ENCODE measurements at places on chromosomes 4 and X.
A peak's percentile ranks its signal among the peaks of the same experiment; 100 is the strongest.

DNA sequence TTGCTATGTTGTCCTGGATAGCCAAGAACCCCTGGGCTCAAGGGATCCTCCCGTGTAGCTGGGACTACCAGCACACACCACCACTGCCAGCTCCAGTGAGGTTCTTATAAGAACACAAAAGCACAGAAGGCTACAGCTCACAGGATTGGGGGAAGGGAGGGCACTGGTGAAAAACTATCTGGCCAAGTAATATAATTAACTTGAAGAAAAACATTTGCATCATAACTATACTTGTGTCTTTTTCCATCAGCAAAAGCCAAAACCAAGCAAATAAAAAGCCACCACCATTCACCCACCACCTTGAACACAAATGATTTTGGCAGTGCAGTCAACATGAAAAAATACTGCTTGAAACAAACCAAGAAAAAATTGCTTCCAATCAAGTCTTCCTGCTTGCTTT is 188.2 kb downstream of the MAML3 start:
- DNase-seq = no peak

- no peak for DNase-seq
Measured at GRCh38 chr4:133938061-133938460, 263.5 kb downstream of the PABPC4L start.

DNA sequence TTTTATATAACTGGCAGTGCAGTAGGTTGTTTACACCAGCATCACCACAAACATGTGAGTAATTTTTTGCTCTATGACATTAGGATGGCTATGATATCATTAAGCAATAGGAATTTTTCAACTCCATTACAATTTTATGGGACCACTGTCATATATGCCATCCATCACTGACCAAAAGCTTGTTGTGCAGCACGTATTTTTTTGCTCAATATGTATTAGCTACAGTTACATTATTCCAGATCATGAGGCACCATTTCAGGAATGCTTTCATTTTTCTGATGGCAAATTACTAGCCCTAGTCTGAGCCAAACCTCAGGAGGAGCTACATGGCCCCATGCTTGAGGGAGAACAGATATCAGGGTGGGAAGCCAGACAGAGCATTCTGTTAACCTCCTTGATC is 56.8 kb upstream of the DCLK2 start:
- no peak for DNase-seq

- no peak for DNase-seq
Measured at GRCh38 chrX:71859637-71860036, 51.0 kb upstream of the NHSL2 start.

- peak; percentile 59 for DNase-seq
Measured at GRCh38 chr4:77818602-77819403, at the start of gene CNOT6L. CNOT6L (minus strand) TSS chr4:77819368; CDS start chr4:77819308, 60 bp downstream.

DNA sequence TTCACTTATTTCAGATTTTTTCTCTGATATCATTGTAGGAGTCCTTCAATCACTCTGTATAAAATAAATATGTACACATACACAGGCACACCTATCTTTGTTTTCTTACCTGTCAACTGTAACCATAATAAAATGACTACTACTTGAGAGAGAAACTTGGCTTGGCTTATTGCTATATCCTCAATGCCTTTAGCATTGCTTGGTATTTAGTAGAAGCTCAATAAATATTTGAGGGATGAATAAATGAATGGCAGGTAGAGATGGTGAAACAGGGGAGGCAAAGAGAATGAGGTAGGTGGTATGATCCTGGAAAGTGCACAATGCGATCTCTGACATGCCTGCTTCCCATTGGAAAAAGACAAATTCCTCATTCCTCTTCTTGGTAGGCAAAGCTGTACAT is 21.8 kb upstream of the CXCL6 start:
- no peak for DNase-seq

- DNase-seq = no peak
Measured at GRCh38 chrX:109373468-109373867, 108.4 kb downstream of the GUCY2F start.

DNA sequence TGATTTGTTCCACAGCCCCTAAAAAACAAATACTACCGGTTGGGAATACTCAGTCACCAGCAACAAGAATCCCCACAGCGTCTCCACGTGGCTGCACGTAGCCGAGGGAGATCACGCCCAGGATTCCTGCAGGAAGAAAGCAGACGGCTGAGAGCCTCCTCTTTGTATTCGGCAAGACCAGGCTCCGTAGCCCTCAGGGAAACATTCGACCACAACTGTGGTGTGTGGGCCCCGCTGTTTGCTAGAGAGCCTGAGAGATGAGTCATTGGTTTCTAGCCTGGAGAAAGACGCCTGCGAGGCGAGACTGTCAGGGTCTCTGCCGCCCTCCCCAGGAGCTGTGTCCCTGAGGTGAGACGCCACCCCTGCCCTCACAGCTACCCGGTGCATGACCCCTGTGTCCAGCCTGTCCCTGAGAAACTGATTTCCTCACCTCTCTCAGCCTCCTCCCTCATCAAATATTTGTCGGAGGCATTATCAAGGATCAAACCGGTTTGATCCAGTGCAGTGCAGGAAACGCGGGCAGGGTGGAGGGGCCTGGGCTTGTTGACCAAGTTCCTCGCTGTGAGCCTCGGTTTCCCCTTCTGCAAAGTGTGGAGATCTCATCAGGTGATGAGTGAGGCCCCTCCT is 4.7 kb upstream of the S100P start:
- peak; percentile 69 for DNase-seq

DNA sequence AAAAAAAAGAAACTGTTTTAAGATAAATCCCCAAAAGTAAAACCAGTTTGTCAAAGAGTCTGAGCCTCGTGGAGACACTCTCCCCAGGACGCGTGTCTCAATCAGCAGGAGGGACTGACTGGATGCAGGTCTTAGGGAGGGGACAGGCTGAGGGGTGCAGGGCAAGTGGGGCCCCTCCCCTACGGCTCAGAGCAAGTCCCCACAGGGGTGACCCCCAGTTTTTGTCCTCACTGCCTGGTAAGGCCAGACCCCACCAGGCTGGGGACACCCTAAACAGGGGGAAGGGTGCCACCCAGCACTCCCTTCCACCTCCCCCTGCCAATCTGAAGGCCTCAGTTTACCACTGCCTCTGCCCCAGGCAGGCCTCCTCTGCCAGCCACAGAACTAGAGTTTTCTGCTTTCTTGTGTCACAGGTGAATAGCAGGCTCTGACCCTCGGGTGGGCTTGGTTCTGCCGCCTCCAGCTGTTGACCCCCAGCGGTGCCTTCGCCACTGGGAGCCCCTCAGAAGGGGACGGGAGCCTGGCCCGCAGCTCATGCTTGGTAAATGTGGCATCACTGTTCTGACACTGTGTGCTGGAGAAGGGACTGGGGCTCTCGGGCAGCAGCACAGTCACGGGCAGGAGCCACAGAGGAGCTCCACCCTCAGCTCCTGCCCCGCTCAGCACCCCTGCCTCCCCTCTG is 69.8 kb upstream of the MXD4 start:
- no peak for DNase-seq

GRCh38 chrX:71565474-71566041 is 12.7 kb upstream of the GCNA start:
- no peak for DNase-seq

- DNase-seq = no peak
Measured at GRCh38 chr4:127182687-127183086, 450.1 kb upstream of the INTU start.

DNA sequence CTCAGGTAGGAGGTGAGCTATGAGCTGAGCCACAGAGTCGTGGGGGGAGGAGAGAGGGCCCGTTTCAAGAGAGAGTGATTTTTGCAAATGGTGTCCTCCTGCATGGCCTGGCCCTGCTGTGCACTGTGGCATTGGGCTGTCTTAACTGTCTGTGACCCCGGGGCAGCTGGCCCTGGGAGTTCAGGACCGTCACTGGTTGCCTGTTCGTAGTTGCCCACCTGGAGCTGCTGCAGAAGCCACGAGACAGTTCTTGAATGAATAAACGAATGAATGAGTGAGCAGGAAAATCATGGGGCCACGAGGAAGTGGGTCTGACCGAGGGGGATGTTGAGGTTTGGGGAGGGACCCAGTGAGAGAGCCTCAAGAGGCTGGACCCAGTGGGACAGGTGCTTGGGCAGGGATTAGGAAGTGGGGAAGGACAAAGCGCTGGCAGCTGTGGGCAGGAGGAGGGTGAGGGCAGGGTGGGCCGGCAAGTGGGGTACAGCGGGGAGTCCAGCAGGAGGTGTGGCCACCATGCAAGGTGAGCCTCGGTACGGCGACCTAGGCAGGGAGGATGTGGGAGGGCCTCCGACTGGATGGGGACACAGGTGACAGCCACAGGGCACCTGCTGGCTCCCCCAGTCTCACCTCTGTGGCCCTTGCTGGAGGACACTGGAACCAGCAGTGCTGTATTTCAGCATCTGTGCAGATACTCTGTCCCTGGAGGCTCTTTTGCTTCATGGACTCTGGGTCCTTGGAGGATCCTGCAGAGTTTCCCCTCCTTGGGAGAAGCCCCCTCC is 10.2 kb downstream of the RGS12 start:
- no peak for DNase-seq

DNA sequence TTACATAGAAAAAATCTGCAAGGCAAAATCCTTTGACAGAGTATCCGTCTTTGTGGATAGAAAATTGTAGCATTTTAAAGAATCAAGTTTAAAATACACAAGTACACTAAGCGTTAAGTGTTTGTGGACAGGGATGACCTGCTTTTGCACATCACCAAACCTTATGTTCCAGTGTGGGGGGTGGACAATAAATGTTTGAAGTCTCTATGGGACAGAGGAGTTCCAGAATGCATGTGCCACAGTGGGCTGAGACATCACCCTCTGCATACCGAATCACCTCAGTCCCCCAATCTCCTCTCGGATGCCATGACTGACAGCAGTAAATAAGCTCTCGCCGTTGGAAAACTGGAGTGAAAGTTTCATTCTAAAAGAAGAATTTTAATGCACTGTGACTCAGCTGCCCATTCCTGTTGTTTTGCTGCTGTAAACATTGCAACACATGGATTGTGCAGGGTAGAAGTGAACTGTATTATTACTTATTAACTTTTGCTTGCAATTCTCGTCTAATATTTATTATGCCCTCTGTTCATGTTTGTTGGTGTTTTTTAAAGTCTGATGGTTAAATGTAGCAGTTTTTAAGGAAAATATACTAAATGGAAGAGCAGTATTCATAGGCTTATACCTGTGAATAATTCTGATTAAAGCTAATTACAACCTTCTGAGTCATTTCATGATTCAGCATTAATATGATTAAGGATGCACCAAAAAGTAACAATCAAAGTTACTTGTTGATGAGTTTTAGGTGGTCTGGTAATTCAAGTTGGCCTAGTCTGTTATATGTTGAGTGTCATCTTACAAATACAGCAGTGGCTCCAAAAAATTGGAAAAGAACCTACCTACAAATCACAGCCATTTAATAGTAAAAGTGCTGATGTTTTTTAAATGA is 24.0 kb downstream of the CDKN2AIP start:
- no peak for DNase-seq

DNA sequence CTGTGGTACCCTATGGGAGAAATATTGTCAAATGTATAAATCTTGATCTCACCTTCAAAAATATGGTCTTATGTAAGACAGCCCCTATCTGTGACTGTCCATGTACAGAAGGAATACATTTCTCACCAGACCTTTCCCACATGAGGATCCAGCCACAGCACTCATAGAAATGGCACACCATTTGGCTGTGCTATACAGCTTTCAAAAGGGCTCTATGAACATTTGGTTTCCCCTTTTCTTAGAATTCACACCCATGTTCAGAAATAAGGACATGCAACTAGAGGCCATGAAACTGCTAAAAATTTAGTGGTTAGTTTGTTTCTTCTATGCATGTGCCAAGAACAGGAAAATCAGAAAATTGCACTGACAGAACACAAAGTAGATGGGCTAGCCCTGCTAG is 62.7 kb downstream of the ANTXR2 start:
- no peak for DNase-seq

- DNase-seq = peak; percentile 69
Measured at GRCh38 chrX:69538321-69538876, 34.3 kb downstream of the NALF2 start.

GRCh38 chr4:182307746-182308145 is 64.5 kb downstream of the TENM3 start:
- no peak for DNase-seq
